ENCODE measurements at places on chromosomes 6 and 20.

DNA sequence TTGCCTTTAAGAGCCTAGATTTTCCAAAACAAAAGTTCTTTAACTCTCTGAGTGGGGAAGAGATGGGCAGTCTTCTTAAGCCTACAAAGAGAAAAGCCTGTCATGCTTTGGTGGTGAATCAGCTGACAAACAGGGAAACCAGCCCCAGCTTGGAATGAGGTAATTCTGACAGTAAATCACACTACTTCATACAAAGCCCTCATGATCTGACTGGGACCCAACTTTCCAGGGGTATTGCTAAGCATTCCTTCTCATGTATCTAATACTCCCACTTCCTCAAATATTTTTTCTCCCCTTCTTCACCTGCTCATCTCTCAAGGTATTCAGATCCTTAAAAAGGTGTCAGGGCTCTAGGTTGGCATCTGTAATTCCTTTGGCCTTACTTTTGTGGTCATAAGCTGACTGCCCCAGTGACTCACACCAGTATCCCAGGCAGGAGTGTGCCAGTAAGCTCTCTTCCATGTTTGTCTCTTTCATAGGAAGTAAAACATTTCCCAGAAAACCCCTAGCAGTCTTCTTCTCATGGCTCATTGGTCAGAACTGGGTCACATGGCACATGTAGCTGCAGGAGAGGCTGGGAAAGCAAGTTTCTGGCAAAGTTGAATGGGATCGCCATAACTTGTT is 15.0 kb upstream of the TBC1D22B start:
- no peak for DNase-seq

- no peak for DNase-seq
These were observed 5.3 kb downstream of the PHIP start for GRCh38 chr6:79072640-79073181.

DNA sequence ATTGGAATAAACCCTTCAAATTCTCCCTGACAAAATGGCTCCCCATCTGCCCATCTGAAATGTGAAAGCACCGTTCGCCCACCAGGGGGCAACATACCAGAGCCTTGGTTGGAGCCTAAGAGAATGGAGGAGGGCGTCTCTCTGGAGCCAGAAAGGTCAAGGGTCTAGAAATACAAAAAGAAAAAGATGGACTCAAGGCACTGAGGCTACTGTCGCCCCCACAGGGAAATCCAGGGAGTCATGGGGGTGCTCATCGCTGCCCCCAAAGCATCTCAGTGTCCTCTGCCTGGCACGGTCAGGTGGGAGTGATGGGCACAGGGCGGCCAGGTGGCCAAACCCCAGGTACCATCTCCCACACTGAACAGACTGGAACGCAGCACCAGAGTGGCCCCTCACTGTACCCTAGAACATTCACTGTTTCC is 136.3 kb downstream of the ZMYND8 start:
- peak; percentile 41 for DNase-seq

- DNase-seq, result no peak
These were observed 82.9 kb upstream of the FOXP4 start for GRCh38 chr6:41463062-41463930.

DNA sequence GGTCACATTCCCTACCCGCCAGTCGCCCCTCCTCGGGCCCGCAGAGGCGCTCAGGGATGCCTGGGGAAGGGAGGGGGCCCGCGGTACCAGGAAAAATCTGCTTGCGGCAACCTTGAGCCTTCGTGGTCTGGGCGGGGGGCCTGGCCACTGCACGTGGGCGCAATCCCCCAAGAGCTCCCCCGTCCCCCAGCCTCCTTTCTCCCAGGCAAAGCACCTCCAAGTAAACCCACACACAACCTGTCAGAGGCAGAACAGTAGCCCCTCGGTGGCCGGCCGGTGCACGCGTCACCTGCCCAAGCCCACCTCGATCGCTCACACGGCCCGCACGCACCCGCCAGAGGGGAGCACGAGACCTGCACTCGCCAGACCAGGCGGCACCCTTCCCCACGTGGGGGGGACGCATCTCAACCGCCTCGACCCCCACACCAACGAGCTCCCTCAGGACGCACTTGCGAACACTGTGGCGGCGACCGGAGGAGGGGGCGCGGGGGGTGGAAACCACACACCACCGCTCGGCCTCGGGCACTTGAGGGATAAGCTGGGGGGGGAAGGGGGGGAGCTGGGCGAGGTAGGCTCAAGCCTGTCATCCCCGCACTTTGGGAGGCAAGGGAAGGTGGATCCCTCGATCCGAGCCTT is 1955.7 kb upstream of the DEFB115 start:
- no peak for DNase-seq

GRCh38 chr6:74946961-74947360 is 258.9 kb downstream of the COL12A1 start:
- DNase-seq, result no peak

Data from NCI-H1930 (cell line).